ENCODE measurements at places on chromosomes 4 and X.

DNA sequence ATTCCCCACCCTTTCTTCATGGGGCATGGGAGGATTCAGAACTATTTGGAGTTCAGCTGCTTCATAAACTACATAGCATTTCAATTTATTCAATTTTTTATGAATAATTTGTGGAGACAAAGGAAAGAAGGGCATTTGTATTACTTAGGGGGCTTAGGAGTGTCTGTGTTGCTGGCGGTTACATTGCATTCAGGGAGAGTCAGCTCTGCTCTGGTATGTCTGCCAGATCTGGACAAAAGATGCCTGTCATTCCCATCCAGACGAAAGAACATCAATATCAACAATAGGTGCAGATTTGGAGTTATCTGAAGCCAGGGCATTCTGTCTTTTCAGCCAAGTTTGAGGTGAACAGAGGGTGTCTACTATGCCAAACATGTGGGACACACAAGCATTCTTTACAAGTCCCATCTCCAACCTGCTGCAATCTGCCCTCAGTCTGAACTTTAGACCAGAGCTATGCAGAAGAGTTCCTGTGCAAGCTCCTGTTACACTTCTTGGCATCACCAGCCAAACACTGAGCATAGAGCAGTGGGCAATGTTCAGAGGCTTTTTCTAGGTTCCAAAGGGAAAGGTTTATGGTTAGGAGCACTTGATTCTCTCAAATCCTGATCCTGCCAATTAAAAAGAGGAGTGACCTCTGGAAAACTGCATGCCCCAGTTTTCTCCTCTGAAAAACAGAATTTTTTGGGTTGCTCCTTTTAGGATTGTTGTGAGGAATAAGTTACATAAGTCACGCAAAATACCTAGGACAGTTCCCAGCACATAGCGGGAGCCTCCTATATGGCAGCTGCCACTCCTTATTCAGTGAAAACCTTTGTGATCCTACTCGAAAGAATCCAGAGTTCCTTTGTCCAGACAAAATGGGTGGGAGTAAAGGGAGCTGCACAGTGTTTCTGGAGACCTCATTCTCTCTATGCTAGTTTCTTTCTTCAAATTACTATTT lies 719.5 kb upstream of the SLIT2 start:
- DNase-seq, result no peak

DNA sequence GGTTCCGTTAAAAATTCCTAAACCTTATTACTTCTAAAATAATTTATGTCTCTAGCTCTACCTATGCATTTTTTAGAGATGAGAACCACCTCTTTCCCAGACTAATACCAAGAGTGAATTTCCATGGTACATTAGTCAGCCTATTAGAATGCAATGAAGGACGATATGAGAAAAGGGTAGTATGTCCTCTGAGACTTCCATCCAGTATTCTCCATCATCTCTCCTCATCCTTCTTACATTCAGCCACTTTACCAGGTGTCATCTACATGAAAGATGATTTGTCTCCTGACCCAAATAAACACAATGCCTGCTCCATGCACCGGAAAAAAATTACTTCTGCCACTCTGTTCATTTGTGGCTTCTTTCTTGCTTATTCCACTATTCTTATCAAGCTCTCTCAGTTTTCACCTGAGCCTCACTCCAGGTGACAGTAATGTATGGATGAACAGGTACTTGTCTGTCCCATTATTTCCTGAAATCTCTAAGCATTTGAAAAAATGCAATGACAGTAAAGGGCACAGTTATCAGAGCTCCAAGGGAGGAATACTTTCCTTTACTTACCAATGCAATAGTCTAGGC lies 97.9 kb downstream of the MAB21L2 start:
- no peak for DNase-seq

DNA sequence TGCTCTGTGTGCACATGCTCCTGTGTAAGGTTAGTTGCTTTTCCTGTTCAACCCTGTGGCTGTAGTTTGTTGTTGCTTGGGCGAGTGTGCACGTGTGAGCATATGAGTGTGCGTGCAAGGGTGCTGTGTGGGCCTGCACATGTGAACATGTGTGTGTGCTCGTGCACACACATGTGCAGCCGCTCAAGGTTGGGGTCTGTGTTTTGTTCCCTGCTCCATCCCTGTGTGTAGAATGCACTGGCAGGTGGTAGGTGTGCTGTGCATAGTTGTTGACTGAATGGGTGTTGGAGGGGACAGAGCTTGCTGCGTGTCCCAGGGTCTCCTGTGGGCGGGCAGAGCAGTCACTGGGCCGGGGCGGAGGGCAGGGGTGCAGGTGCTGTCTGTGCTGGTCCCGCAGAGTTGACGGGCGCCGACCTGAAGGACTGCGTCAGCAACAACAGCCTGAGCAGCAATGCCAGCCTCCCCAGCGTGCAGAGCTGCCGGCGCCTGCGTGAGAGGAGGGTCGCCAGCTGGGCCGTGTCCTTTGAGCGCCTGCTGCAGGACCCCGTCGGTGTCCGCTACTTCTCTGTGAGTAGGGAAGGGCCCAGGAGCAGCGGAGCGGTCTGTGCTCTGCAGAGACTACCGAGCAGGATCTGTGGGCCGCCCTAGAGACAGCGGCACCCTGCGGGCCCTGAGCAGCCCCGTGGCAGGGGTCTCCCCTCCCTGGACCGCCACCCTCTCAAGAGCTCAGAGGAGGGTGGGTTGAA lies 27.9 kb upstream of the HGFAC start:
- DNase-seq, result no peak

DNA sequence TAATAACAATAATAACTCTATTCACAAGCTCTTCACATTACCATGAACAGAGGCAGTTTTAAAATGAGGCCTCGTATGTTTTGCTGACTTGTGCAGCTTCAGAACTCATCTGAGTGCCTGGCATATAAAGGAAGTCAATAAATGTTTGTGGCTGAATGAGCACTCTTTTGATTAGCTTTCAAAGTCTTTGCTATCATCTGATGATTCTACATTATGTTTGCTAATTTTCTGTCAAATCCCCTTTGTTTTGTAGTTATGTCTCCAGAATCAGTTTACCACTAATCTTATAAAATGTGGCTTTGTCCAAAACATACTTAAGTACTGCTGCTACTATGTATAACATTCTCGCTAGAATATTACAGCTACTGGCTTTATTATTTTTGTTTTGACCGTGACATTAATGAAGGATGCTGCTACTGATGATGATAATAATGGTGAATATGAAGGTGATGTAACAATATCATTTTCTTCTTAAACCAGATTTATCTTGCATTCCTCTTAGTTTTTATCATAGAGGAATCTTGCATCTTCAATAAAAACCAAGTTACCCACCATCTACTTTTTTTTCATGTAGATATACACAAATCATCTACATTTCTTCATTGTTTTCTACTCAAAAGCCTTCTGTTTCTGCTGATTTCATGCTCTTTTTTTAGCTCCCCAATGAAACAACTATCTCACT lies 384.5 kb downstream of the NAF1 start:
- no peak for DNase-seq

GRCh38 chr4:6969826-6970800 lies 60.5 kb downstream of the TBC1D14 start:
- no peak for DNase-seq
